ENCODE measurements at places on chromosomes 6 and 20.

DNA sequence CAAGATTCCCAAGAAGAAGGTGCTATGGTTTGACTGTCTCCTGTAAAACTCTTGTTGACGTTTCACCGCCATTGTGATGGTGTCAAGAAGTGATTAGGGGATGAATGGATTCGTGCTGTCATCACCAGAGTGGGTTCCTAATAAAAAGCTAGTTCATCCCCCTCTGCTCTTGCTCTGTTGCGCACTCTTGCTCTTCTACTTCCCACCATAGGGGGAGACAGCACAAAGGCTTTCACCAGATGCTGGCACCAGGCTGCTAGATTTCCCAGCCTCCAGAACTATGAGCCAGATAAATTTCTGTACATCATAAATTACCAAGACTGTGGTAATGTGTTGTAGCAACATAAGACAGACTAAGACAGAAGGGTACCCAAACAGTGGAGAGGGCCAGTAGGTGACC lies 21.6 kb upstream of the CCDC28A start:
- DNase-seq = no peak

DNA sequence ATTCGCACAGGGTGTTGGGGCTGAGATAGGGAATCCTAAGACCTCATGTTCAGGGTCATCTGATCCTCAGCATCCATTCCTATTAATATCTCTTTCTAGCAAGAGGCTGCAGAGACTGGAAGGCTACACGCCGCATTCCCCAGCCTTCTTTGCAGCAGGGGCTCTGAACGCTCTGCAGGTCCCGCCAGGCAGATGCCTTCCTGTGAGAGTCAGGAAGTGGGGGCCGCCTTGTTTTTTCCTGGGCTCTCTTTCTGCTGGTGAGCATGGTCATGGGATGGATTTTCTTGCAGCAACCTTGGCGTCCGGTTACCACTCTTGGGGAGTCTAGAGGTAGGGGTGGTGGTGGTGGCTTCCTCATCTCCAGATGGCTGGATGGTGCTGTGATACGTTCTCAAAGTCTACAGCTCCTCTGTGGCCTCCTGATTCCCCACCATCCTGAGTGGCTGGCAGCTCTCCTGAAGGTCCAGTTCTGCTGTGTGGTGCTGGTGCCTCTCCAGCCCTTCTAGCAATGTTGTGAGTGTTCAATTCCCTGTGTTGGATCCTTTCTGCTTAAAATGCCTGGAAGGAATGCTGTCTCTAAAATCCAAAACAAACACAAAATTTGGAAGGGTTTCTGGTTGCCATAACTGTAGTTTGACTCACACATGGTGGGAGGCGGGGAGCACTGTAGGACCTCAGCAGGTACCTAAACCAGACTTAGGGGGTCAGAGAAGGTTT lies 111.9 kb downstream of the CEBPB start:
- DNase-seq = no peak

DNA sequence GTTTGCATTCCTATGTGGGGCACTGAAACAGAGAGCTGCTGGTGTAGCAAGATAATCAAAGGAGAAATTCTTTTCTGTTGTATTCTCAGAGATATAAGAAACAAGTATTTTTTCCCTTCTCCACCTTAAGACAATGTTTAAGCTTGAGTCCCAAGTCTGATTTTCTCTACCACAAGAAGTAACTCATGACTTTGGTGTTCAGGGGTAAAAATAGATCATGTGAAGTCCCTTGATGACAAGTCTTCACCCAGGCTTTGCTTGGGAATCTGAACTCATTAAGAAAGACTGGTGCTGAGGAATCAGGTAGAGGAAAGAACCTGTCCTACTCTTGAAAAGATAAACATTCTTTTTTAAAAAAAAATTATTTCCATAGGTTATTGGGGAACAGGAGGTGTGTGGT lies 205.6 kb downstream of the ALDH8A1 start:
- no peak for DNase-seq

GRCh38 chr6:19697744-19698290 lies 139.4 kb upstream of the ID4 start:
- DNase-seq = no peak

GRCh38 chr6:116518621-116519368 lies 7.4 kb downstream of the CALHM5 start:
- DNase-seq = no peak

DNA sequence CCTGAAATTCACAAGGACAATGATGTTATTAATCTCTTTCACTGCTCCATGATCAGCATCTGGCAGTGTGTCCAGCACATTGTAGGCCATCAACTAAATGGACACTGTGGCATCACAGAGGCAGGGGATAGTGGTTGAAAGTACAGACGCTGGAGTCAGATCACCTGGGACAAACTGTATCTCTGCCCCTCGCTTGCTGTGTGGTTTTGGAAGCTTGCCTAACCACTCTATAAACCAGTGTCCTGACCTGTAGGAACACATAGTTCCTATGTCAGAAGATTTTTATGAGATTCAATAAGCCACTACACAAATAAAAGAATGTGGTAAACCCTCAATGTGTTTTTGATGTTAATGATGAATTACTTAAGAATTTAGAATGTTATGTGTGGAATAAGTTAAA lies 219.3 kb upstream of the RNF217 start:
- DNase-seq = no peak

DNA sequence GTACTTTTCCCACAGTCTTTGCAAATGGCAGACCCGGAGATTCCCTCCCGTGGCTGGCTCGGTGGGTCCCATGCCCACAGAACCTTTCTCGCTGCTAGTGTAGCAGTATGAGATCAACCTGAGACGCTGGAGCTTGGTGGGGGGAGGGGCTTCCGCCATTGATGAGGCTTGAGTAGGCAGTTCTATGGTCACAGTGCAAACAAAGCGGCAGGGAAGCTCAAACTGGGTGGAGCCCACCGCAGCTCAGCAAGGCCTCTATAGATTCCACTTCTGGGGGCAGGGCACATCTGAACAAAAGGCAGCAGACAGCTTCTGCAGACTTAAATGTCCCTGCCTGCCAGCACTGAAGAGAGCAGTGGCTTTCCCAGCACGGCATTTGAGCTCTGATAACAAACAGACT lies 186.0 kb upstream of the KCNK16 start:
- DNase-seq = no peak

- no peak for DNase-seq
These were observed 45.3 kb downstream of the CDK19 start for GRCh38 chr6:110769923-110770322.

DNA sequence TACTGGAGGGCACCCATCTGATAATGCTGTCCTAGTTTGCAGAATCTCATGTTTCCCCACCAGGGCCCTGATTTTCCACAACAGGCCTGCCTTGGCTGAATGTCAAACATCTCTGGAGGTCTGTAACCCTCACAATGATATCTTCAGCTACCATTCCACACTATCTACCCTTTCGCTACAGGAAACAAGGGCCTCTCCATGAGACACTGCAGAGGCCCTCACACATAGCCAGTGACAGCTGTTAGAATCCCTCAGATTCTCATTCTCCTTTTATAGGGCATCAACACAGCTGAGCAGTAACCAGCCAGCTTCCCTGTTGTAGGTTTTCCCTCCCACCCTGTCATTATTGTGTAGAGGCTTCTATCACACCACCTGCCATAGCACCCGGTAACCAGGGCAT lies 29.6 kb upstream of the MICB start:
- DNase-seq = no peak
